ENCODE measurements at places on chromosomes 2 and 18.

- no peak overlapping the region for H3K4me3 ChIP-seq
- H3K36me3 ChIP-seq = no peaks in the 10 kb centered on the region
- H3K27ac ChIP-seq = no peak overlapping the region
- peaks cover 43% of the 10 kb centered on the region for H3K27me3 ChIP-seq
These were observed 105.4 kb upstream of the RBBP8 start for GRCh38 chr18:22827741-22828140.

DNA sequence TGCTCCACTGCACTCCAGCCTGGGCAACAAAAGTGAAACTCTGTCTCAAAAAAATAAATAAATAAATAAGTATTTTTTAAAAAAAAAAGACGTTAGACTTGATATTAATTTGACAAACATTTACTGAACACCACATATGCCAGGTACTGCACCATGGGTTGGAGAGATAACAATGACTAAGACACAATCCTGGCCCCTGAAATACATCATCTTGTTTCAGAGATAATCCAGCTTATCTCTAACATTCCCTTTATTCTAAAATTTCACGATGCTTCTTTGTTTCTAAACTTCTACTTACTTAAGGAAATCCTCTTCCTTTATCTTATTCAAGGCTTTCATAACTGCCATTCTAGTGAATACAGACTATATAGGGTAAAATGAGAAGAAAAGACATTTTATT, 55.0 kb upstream of the PEX13 start:
- peaks cover 38% of the 10 kb centered on the region for H3K36me3 ChIP-seq
- peaks cover 27% of the 10 kb centered on the region for H3K4me1 ChIP-seq
- H3K27me3 ChIP-seq = no peaks in the 10 kb centered on the region

GRCh38 chr18:23311351-23312121, 141.6 kb upstream of the RIOK3 start:
- H3K4me1 ChIP-seq = peaks cover 48% of the 10 kb centered on the region
- no peak overlapping the region for H3K27ac ChIP-seq
- H3K36me3 ChIP-seq = peaks cover 19% of the 10 kb centered on the region
- no peaks in the 10 kb centered on the region for H3K27me3 ChIP-seq

DNA sequence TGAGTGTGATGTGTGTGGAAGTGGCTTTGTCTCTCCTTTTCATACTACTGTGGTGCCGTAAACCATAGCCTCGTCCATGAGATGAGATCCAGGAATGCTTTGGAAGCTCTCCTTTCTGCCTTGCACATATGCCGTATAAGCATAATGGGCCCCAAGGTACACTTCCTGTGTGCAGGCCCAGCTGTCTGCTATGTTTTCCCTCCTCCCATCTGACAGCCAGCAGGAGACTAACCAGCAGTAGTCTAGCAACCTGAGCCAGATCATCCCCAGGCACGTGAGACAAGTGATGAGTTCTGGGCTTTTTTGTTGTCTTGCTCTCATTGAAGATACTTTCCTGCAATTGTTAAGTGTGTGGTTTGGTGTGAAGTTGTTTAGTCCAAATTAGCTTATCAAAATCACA, 555.5 kb upstream of the LRRTM4 start:
- no peak overlapping the region for H3K27ac ChIP-seq
- H3K36me3 ChIP-seq = no peaks in the 10 kb centered on the region
- H3K4me3 ChIP-seq = no peak overlapping the region
- no peaks in the 10 kb centered on the region for H3K27me3 ChIP-seq
- no peak for DNase-seq
